Mucosa of gallbladder (tissue), 1 donor: ENCODE measurements at places on chromosomes 5 and 9.

- no peak for DNase-seq
Observed at GRCh38 chr5:179119415-179120170, 59.4 kb downstream of the ZNF354C start.

DNA sequence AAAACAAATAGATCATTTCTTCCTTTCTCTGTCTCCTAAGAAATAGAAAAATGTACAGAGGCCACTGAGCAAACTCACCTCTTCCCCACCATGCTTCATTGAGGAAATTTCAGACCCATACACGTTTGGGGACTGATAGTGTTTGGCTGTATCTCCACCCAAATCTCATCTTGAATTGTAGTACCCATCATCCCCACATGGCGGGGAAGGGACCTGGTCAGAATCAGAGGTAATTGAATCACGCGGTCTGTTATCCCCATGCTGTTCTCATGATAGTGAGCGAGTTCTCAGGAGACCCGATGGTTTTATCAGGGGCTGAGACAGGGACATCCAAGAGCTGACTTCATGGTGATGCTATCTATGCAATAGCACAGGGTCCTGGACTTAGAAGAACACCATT lies 1655.8 kb downstream of the MAT2B start:
- DNase-seq: no peak

GRCh38 chr5:122473138-122473843 lies 161.3 kb downstream of the SNCAIP start:
- no peak for DNase-seq

DNA sequence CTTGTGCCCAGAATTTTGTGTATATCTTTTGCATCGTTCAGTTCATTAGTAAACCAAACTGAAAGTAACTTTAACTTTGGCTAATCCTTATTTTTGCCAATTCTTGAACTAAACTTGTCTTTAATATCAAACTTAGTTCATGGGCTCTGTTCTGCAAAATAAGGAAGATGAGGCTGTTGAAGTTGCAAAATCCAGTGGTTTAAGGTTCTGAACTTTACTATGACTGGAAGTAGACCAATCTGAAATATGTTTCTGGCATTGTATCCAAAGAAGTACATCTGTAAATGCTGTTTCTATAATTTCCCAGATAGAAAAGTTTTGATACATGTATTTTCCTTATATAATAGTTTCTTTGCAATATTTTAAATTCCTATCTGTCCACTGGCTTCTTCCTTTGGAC lies 238.1 kb downstream of the CETN3 start:
- no peak for DNase-seq

GRCh38 chr5:172164769-172165212 lies 23.2 kb downstream of the STK10 start:
- no peak for DNase-seq

GRCh38 chr9:37100327-37100726 lies 20.0 kb upstream of the ZCCHC7 start:
- no peak for DNase-seq
